ENCODE measurements at places on chromosomes 11 and 22.

- H3K36me3 ChIP-seq, result no peaks in the 10 kb centered on the region
- H3K4me1 ChIP-seq, result peaks cover 4% of the 10 kb centered on the region
- H3K27ac ChIP-seq, result no peak overlapping the region
- H3K27me3 ChIP-seq, result peaks cover 35% of the 10 kb centered on the region
These were observed 33.8 kb upstream of the SLC35C1 start for GRCh38 chr11:45771193-45771565.

DNA sequence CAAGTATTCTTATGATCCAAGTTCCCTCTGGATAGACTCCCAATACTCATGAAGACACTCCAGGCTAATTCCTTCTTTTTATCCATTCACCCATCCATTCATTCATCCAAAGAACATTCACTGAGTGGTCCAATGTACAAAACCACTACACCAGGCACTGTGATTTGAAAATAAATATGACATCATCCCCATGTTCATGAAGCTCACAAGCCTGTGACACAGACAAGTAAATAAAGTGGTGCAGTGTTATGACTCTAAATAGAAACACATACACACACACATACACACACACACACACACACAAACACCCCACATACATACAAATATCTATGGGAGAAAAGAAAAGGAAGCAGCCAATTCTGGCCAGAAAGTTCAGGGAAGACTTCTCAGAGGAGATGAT, 35.5 kb downstream of the MTMR2 start:
- H3K4me1 ChIP-seq, result no peaks in the 10 kb centered on the region
- H3K27ac ChIP-seq, result no peak overlapping the region
- H3K36me3 ChIP-seq, result peaks cover 9% of the 10 kb centered on the region
- no peaks in the 10 kb centered on the region for H3K27me3 ChIP-seq
- H3K4me3 ChIP-seq, result no peak overlapping the region

DNA sequence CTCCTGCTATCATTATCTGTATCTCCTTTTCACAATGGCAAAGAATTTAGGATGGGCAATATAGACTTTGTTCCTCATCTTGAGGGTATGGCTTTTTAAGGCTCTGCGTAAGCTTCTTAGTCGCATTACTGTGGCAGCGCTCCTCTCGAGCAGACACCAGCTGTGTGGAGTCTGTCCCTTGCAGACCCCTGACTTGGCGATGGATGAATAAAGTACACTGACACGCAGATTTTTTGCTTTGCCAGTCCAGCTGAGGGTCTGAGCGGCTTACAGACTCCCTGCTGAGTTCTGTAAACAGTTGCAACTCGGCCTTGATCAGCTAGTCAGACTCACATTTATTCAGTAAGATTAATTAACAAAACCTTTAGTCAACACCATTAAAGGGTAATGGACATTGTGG, 390.0 kb upstream of the CNTN5 start:
- H3K4me1 ChIP-seq, result peaks cover 12% of the 10 kb centered on the region
- no peaks in the 10 kb centered on the region for H3K27me3 ChIP-seq
- H3K36me3 ChIP-seq, result no peaks in the 10 kb centered on the region

GRCh38 chr22:24523873-24524272, 28.7 kb downstream of the UPB1 start:
- H3K4me3 ChIP-seq, result no peak overlapping the region
- no peaks in the 10 kb centered on the region for H3K36me3 ChIP-seq
- peaks cover 6% of the 10 kb centered on the region for H3K27me3 ChIP-seq
- no peak for DNase-seq

DNA sequence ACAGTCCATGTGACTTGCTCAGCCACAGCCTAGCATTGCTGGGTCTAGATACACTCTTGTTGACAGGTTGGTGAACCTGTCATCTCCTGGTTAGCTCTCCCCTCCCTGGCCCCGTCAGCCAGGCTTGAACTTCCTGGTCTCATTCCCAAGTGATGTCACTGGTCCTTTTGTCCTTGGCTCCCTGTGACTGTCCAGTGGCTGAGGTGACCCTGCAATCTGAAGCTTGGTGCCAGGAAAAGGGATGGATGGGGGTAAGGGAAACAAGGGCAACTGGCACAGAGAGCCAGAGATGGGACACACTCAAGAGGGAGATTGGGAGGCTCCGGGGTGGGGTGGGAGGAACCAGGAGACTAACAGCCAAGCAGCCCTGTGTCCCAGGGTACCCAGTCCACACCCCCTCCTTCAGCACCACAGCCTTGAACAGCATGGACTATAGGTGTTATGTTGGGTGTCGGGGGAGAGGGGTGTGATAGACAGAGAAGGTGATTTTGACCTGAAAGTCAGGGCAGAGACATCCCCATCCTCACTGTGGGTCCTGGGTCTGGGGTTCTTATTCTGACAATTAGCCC, 63.8 kb upstream of the THY1 start:
- no peak overlapping the region for H3K4me3 ChIP-seq
- no peaks in the 10 kb centered on the region for H3K4me1 ChIP-seq
- H3K27ac ChIP-seq, result no peak overlapping the region
- no peak for DNase-seq

- H3K27ac ChIP-seq, result no peak overlapping the region
- no peak overlapping the region for H3K4me3 ChIP-seq
- DNase-seq, result no peak
- peaks cover 5% of the 10 kb centered on the region for H3K4me1 ChIP-seq
- H3K27me3 ChIP-seq, result no peaks in the 10 kb centered on the region
These were observed 47.0 kb upstream of the B3GNT6 start for GRCh38 chr11:76987203-76987602.

GRCh38 chr11:47489395-47489755, 40.4 kb upstream of the RAPSN start:
- no peak for DNase-seq
- peaks cover 12% of the 10 kb centered on the region for H3K4me1 ChIP-seq
- peaks cover 19% of the 10 kb centered on the region for H3K36me3 ChIP-seq
- peak overlapping the region; percentile 71 for H3K27ac ChIP-seq
- no peaks in the 10 kb centered on the region for H3K27me3 ChIP-seq

DNA sequence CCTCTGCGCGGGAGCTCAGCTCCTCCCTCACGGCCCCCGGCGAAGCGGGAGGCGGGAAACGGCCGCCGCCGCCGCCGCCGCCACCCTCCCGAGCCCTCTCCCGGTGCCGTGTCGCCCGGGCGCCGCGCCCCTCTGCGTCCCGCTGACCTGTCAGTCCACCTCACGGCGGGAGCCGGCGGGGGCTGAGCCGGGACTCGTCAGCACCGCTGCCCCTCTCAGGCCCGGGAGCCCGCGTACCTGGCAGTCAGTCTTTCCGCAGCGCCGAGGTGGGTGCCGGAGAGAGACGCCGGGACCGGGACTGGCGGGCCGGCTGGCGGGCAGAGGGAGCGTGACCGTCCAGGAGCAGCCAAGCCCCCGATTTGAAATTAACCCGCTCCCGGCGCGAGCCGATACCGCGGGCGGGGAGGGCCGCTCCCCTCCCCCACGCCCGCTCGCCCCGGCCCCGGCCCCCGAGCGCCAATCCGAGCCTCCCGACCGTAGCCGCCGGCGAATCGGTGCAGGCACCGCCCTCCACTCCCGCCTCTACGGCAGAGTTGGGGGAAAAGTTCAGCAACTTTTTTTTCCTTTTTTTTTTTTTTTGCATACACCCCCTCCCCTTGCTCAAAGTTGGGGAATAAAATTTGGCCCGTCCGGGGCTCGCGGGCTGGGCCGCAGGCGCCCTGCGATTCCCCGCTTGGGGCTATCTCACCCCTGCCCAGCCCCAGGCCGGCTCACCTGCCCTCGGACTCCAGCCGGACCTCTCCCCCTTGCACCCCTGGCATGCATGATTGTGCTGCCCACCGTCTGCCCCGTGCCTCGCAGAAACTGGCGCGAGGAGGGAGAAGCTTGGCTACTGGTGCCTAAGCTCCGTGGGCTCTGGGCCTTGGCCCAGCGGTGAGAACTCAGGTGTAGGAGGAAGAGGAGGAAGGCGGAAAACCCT, 774 bp upstream of the E2F8 start:
- peaks cover 5% of the 10 kb centered on the region for H3K4me1 ChIP-seq
- H3K36me3 ChIP-seq, result peaks cover 4% of the 10 kb centered on the region
- H3K4me3 ChIP-seq, result peak overlapping the region; percentile 87
- peaks cover 32% of the 10 kb centered on the region for H3K27me3 ChIP-seq
- DNase-seq, result peak; percentile 41
- H3K27ac ChIP-seq, result peak overlapping the region; percentile 90

- H3K4me3 ChIP-seq, result no peak overlapping the region
- no peak for DNase-seq
These were observed 524.0 kb upstream of the LRRC4C start for GRCh38 chr11:41983475-41983874.

- no peaks in the 10 kb centered on the region for H3K27me3 ChIP-seq
- no peak for DNase-seq
- H3K27ac ChIP-seq, result no peak overlapping the region
- H3K36me3 ChIP-seq, result peaks cover 4% of the 10 kb centered on the region
- no peak overlapping the region for H3K4me3 ChIP-seq
These were observed 9.9 kb downstream of the PISD start for GRCh38 chr22:31652088-31652487.

DNA sequence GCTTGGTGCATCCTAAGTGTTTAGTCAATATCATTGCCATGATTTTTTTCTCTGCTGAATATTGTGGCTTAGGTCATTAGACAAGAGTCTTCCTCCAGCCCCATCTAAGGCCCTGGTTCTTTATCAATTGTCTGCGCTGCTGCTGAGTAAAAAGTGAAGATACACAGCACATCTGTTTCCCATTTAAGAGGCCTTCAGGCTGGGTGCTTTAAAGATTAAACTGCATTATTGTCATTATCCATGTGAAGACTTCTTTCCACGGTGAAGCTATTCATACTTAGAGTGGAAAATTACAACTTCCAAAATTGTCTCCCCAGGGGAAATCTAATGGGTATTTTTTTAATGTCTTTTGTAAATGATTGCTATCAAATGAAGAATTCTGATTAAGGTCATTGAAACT, 719.8 kb upstream of the LRRC4C start:
- no peak for DNase-seq
- H3K4me1 ChIP-seq, result peaks cover 4% of the 10 kb centered on the region
- no peaks in the 10 kb centered on the region for H3K36me3 ChIP-seq

DNA sequence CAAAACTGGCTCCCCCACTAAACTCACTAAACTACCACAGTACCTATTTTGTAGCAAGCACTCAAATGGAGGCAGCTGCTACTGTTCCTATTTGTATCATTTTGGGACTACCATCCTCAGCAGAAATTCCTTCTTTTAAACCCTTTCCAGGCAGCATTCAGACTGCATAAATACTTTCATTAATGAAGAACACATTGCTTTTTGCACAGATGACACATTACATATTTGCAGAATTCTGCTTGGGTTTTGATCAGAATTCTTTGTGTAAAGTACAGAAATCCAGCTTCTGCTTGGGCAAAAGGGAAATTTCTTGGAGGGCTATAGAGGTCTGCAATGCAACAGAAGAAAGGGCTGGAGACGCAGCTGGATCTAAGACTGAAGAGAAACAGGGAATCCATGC, 24.2 kb downstream of the RBX1 start:
- H3K4me3 ChIP-seq, result no peak overlapping the region
- H3K27me3 ChIP-seq, result no peaks in the 10 kb centered on the region
- no peak for DNase-seq
- H3K36me3 ChIP-seq, result peaks cover 13% of the 10 kb centered on the region

DNA sequence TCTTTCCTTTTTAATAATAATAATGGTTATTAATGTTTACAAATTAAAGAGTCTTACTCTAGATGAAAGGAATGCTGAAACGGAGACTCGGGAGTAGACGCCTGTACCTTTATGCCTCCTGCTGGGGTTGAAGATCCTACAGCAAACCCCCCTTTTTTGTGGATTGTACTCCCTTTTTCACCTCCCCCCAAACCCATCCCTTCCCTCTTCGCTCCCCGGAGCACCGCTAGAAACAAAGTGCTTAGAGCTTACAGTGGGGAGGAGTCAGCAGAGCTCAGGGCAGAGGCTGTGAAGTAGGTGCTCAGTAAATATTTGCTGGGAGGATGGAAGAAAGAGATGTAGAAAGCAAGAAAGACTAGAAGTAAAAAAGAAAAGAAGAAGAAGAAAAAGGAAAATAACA, 169.7 kb downstream of the NXPE2 start:
- DNase-seq, result no peak
- no peak overlapping the region for H3K4me3 ChIP-seq
- H3K27ac ChIP-seq, result no peak overlapping the region
- H3K27me3 ChIP-seq, result peaks cover 26% of the 10 kb centered on the region
- H3K4me1 ChIP-seq, result peaks cover 3% of the 10 kb centered on the region

GRCh38 chr11:118313242-118313641, 8.7 kb downstream of the CD3E start:
- no peak overlapping the region for H3K4me3 ChIP-seq
- peaks cover 13% of the 10 kb centered on the region for H3K27me3 ChIP-seq
- H3K4me1 ChIP-seq, result peaks cover 27% of the 10 kb centered on the region

- H3K27me3 ChIP-seq, result no peaks in the 10 kb centered on the region
- H3K4me1 ChIP-seq, result peaks cover 4% of the 10 kb centered on the region
- no peak overlapping the region for H3K27ac ChIP-seq
- DNase-seq, result no peak
- H3K36me3 ChIP-seq, result no peaks in the 10 kb centered on the region
- no peak overlapping the region for H3K4me3 ChIP-seq
These were observed 567.0 kb downstream of the METTL15 start for GRCh38 chr11:28675183-28675582.

DNA sequence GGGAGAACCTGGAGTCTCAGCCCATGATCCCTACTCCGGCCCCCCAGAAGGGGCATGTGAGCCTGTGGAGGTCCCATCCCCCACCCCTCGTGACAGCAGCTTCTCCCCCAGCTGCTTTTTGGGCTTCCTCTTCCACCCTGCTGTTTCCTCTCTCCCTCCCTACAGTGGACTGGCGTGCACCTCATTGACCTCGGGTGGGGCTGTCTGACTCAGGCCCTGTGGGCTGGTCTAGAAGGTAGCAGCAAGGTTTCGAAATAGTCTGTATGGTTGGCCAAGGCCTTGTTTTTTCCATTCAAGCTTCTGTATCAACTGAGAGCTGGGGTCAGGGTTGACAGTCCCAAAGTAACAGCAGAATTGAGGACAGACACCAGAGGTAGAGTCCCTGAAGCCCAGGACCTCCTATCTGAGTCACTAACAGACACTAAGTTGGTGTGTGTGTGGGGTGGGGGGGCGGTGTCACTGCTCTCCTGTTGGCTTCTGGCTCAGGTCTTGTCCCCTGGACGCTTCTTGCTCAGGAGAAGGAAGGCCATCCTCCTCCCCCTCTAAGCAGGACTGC, 7.7 kb downstream of the SLC37A2 start:
- no peak for DNase-seq
- peaks cover 27% of the 10 kb centered on the region for H3K27me3 ChIP-seq
- H3K36me3 ChIP-seq, result no peaks in the 10 kb centered on the region
- no peak overlapping the region for H3K4me3 ChIP-seq
- H3K4me1 ChIP-seq, result peaks cover 16% of the 10 kb centered on the region
